NCI-H2227 treated with DMSO at 0.1 percent for 48 hours (cell line): ENCODE measurements at places on chromosomes 1 and 21.

DNA sequence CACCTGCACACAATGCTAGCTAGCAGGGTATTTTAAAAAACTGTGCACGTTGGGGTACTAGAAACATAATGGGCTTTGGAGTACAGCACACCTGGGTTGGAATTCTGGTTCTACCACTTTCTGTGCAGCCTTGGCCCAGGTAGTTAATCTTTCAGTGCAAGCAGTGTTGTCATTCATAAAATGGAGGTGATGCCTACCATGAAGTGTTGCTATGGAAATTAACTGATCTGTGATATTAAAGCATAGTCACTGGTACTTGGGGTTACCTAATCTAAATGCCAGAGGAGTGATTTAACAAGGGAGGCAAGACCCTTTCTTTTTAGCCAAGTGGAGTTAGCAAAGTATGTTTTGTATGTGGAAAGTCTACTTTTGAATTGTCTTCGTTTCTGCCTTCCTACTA lies 18.0 kb downstream of the ATP1B1 start:
- DNase-seq: no peak

DNA sequence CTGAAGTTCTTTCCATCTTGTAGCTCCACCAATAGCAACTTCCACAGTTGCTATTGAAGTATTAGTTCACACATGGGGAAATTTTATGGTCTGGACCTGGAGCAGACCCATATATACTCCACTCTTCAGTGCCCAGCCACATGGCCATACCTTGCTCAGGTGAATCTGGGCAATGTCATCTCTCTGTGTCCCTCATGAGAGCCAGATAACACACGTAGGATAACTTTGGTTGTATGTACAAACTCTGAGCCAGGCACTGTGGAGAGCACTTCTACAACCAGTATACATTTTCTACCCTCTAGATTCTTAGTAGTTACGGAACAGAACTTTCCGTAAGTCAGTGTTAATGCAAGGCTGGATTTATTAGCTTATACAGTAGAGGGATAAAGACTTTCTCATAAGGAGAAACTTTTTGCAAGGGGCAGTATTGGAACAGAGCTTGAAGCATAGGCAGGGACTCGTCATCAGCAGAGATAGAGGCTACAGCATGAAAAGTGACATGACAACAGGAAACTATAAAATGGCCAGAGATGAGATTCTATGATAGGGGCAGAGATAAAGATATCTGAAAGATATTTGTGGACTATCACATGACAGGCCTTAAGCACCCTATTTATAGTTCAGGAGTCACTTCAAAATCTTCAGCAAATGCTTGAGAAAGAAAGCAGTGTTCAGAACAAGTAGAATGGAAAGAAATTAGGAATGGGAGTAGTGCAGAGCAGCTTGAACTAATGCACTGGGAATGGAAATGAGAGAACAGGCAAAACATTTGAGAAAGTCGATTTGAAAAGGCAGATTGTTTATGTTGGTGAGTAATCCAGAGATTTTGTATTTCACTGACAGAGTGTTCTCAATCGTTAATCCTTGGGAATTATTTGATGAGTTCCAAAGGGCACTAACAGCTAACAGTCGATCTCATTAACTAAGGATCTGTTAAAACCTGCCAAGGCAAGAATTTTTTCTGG lies 481.8 kb downstream of the USP25 start:
- DNase-seq: no peak

- DNase-seq: no peak
These were observed 284.4 kb upstream of the C1orf105 start for GRCh38 chr1:172135978-172136610.

DNA sequence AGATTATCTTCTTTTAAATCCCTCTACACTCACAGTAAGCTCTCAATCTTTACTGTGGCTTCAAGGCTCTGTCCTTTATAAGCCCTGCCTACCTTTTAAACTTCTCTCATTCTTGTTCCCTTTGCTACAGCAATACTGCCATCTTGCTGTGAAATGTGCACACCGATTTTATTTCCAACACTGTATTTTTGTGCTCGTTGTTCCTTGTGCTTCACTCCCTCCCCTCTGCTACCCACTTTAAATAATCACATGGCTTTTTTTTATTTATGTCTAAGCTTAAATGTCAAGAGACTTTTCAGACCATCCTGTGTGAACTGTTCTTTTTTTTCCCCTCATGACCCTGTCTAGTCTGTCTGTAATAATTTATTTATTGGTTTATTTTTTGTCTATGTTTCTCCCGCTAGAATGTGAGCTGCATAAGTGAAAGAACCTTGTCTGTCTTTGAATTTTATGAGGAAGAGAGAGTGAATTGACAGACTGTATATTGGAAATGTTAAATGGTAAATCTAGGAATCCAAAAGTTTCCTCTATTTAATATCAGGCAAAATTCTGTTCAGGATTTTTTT lies 45.7 kb downstream of the ABCD3 start:
- DNase-seq: no peak

GRCh38 chr1:150976879-150977694 lies 2.5 kb upstream of the CERS2 start:
- no peak for DNase-seq

DNA sequence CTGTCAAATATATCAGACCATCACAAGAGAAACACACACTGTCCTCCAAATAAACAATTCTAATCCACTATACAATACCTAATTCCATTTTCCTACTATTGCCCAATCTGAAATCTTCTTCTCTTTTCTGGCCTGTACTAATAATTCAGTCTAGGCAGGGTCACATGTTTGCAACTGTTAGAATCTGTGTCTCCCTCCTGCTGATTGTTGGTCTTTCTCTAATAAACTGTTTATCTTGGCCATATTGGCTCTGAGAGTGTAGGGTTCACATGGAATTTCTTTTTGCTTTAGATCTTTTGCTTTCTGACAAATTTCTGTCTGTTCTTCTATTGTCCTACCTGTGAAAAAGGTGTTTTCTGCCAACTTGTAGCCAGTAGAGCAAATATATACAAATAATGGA lies 319.9 kb upstream of the ADAMTS5 start:
- no peak for DNase-seq

DNA sequence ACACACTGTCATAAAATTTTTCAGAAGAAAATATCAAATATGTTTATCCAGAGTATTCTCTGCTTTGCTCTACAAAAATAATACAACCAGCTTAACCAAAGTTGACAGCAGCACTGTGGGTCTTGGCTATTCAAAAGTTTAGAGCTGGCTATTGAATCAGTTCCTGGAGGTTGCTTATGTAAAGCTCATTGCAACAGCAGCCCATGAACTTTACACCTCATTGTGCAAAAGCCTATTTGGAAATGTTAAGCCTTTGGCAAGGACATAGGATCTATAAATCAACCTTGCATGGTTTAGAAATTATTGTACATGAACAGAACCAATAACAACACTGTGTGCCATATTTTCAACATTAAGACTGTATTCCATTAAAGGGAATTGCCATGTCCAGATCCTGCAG lies 714.9 kb downstream of the ADGRL2 start:
- no peak for DNase-seq

DNA sequence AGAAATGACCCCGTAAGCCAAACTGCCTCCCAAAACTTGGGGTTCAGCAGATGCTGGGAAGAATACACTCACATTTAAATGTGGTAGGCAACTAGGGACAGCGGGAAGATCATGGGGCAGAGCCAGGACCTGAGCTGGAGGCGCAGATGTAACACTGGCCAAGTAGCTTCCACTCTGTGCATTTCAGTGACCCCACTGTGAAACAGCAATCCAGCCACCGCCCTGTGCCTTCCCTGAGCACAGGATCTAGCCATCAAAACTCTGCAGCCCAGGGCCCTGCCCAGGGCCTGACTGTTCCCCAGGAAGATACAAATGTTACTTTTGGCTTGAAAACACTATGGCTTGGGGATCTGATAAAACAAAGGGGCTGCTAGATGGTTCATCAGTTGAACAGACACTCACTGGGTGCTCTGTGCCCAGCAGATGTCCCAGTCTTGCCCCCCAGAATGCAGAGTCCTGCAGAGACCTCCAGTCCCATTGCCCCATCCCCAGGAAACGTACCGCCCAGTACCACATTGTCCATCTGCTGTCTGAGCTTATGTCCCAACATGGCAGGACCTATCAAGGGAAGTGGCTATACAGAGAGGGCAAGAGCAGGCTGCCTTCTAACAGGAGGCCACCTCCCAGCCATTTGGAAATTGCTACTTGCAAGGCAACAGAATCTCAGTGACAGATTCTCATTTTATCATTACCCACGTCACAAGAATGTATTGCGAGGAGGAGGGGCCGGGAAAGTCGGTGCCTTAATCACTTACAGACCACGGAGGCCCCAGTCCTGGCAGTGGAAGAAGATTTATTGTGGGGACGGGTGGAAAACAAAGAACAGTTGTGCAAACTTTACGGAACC lies 124.0 kb downstream of the DMRTB1 start:
- DNase-seq: no peak

DNA sequence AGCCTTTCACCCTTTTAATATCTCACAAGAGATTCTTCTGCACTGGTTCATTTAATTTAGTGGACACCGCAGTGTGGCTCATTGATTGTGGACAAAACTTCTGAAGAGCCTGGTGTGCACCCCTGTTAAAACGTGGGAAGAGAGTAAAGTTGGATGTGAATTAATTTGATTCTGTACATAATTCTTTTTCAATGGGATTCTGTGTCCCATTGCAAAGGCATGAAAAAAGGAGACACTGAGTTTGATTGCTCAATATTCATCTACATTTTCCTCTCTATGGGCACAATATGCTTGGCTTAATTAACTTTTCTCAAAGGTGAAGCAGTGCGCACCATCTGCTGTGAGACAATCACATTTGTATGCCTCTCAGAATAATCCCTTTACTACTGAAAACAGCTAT lies 95.1 kb downstream of the BARHL2 start:
- no peak for DNase-seq

DNA sequence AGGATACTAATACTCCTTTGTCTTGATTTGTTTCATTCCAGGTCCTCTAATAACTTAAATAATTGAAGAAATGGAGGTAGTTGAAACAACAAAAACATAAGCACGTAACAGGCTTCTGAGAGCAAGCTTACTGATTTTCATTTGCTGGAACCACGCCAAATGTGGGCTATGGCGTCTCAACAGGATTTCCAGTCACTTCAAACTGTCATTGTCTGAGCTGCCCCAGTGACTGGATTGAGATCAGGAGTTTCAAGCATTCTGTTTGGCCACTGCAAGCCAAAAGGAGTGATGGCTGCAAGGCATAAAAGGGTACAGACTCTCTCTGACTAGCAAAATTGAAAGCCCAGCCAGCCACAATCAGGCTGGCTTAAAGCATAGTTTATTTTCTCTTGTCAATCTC lies 289.9 kb downstream of the DPYD start:
- peak; percentile 73 for DNase-seq

DNA sequence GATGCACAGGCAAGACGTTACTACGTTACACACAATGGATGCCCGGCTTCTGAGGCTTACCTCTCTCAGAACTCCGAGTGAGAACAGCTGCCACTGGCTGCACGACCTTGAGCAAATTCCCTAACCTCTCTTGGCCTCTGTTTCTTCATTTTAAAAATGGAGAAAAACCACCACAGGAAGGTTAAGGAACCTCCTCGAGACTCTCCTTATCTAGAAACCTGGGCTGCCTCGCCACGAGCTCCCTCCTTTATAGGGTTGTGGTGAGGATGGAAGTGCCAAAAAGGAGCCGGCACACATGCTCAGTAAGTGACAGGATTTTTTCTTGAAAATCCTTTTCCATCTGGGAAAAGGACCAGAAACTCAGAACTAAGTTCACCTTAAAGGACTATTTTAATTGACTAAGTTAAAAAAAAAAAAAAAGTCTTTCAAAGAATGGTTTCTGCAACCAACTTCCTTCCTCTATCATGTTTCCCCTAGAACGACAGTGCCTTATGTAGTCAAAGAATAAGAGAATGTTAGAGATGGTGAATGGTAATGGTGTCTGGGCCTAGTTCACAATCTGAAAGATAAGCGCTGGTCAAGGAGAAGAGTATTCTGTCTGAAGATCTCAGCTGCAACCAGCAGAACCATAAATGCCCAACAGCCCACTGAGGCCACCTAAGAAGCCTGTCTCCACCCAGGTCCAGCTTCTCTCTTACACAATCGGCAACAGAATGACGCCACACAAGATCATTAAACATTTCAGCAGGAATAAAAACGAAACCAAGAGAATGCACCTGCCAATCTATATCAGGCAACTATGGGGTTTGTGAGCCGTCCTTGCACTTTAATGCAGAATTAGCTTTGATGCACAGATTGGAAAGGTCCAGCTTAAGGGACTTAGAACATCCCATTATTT lies 64.9 kb downstream of the SLC45A1 start:
- no peak for DNase-seq

- DNase-seq: no peak
These were observed 37.5 kb downstream of the KCNQ4 start for GRCh38 chr1:40820911-40821693.

- DNase-seq: no peak
These were observed 4.5 kb downstream of the LDLRAD1 start for GRCh38 chr1:54013393-54014008.

- DNase-seq: no peak
These were observed 35.4 kb upstream of the CD1D start for GRCh38 chr1:158145173-158145719.

GRCh38 chr1:11299225-11299574 lies 26.2 kb downstream of the UBIAD1 start:
- DNase-seq: no peak

GRCh38 chr1:205365945-205366463 lies 9.3 kb upstream of the KLHDC8A start:
- peak; percentile 67 for DNase-seq

DNA sequence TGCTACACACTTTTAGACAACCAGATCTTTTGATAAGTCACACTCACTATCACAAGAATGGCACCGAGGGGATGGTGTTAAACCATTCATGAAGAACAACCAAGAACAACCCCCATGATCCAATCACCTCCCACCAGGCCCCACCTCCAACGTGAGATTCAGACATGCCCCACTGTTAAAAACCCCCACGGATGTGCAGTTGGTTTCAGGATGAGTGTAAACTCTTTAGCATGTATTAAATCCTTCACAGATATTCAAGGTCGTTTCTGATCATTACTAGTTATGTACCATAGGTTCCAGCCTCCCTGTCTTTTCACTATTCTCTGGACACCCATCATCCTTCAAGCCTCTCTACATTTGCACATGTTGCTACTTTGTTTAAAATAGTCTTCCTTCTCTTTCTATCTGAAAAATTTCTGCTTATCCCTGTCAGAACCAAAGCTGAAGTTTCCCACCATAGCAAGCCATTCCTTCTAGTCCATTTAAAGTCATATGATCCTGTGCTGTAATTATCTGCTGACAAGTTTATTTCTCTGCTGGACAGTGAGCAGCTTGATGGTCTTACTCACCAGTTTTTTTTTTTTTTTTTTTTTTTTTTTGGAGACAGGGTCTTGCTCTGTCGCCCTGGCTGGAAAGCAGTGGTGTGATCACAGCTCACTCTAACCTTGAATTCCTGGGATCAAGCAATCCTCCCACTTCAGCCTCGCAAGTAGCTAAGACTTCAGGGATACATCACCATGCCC lies 36.8 kb downstream of the MAP10 start:
- DNase-seq: no peak

DNA sequence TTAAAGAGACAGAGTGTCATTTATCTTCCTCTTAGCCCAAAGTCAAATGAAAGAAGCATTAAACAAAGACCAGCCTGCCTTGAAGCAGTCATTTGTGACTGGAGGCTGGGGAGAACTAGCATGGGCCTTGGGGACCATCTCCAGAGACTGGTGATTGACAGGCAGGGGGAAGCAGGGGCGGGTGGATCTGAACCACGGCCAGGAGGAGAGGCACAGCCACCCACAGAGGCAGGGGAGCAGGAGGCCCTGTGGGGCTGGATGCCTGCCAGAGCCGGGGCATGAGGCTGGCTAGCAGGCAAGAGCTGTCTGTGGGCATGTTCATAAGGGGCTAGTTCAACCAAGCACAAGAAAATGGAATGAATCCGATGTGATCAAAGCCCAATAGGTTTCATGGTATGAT lies 73.9 kb downstream of the PLXNA2 start:
- DNase-seq: peak; percentile 15
